Heart left ventricle (tissue), 16 donors: ENCODE measurements at places on chromosomes 7 and 10.

GRCh38 chr7:33671531-33672262, 233.6 kb upstream of the BMPER start:
- DNase-seq = no peak

GRCh38 chr7:111292026-111292470, 201.1 kb downstream of the LRRN3 start:
- DNase-seq = no peak

DNA sequence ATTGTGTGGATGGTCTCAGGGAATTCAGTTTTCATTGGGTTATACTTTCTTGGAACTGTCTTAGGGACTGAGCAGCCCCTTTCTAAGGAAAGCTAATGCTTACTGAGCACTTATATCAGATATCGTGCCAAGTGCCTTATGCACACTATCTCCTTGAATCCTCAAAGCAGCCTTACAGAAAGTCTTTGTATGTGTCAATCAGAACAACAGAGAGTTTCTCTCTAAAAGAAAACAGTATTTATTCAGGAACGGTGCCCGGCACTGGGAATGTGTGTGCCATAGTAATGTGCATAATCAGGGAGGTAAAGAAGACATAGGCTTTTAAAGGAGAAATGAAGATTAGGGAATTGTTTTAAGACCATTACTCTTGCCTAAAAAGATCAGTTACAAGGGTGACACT, 17.3 kb downstream of the ANTXRL start:
- no peak for DNase-seq

GRCh38 chr7:69260023-69260422, 338.3 kb upstream of the AUTS2 start:
- no peak for DNase-seq

DNA sequence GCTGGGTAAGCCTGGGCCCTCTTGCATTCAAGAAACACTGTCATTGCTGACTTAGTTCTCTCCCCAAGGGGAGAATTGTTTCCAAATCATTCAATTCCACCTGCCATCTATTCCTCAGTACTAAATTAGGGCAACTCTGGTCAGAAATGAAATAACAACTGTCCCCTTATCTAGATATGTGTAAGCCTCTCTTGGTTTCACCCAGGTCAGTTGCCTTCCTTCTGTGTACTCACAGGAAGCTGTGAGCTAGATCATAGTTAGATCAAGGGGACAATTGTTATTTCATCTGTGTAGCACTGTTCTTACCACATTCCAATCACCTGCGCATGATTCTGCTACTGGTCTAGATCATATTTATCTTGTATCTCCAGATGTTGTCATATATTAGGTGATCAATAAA, 483.0 kb upstream of the SORCS1 start:
- DNase-seq = no peak

GRCh38 chr7:19336836-19337383, 191.7 kb upstream of the FERD3L start:
- DNase-seq = no peak

DNA sequence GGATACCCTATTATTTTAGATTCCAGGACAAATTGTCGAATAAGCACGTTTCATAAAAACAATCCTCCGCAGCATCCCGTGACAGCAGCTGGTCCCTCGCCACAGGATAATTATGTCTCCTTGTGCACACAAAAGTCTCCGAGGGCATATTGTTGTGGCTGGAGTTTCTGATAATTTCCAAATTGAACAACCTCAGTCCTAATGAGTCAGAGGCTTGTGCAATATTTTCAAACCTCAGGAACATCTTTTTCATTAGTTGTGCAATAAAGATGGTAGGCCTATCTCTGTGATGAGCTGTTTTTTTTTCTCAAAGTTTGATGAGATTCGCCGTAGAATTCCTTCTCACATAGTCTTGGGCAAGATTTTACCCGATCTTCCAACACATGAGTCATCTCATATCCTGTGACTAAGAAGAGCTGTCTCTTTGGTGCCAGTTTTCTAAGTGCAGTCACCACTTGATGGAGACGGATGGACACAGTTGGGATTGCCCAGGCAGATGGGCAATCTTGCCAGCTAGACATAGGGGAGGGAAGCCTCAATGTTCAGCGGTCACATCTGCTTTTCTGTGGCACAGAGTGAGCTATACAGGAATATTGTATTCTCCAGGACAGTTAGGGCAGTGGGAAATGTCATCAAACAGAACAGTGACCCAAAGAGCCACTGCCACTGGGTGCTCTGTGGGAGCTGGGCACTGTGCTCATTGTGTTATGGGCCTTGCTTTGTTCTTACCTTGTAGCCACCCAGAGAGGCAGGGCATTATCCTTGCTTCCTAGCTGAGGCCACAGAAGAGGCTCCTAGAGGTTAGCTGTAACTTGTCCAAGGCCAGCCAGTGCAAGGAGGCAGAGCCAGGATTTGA, 7.8 kb downstream of the HTRA1 start:
- no peak for DNase-seq

- no peak for DNase-seq
Observed at GRCh38 chr10:5958077-5958476, 19.3 kb downstream of the IL15RA start.

- DNase-seq = no peak
Observed at GRCh38 chr7:55969391-55969790, 5.0 kb downstream of the NIPSNAP2 start.

- no peak for DNase-seq
Observed at GRCh38 chr10:117345143-117345542, 30.1 kb downstream of the PDZD8 start.

GRCh38 chr10:71001470-71001869, 113.1 kb upstream of the PCBD1 start:
- DNase-seq = no peak

DNA sequence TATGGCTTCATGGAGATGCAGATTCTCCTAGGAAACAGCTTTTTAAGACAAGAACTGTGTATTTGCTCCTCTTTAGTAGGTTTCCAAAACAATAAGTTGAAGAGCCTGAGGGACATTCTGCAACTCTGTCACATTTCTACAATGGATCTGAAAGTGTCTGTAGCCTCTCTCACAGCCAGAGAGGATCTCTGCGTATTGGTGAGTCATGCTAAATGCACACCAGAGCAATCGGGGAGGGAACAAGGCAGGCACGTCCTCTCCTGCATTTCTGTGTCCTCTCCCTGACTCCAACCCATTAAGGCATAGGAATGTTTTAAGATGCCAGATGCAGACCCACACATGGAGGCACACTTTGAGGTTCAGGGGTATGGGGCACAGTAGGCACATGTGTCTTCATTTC, 1126.4 kb upstream of the GHITM start:
- DNase-seq = no peak

GRCh38 chr7:88111954-88112471, 107.8 kb downstream of the SRI start:
- DNase-seq = no peak

DNA sequence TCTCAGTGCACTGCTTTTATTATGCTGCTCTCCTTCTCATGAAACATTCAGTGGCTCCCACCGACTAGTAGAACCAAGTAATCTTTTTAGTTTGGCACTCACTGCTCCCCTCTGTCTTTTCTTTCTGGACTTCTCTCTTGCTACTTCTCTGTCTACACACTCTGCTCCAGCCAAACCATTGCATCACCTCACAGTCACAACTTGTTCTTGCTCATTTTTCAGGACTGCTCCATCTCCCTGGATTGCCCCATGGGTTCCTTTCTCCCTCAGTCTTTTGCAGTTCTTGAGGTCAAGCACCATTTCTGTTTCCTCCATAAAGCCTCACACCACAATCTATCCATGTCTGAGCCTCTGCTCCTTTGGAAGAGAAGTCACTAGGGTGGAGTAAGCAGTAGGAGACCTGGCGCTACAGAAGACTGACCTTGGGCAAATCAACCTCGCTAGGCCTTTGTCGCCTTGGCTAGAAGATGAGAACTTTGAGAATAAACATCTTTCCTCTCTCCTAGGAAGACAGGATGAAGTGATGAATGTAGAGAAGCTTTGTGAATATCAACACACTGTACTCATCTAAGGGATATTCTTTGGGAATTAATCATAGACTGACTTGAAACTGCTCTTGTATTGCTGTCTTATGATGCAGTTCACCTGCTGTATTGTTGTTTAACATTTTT, 186.2 kb downstream of the LRMDA start:
- no peak for DNase-seq
